ENCODE measurements at places on chromosomes 2 and 18. TPM values are rescaled to one million over a fixed set of nuclear protein-coding genes. Genes with fewer than 3 reads are reported as not detected.

GRCh38 chr2:24973812-24974211, 2.1 kb upstream of the DNAJC27 start:
- no peak overlapping the region for H3K27ac ChIP-seq
- DNase-seq = no peak
- H3K27me3 ChIP-seq = no peaks in the 10 kb centered on the region
- no peaks in the 10 kb centered on the region for H3K36me3 ChIP-seq

GRCh38 chr2:231170055-231170454, 28.4 kb upstream of the ARMC9 start:
- no peak overlapping the region for H3K4me3 ChIP-seq
- no peaks in the 10 kb centered on the region for H3K27me3 ChIP-seq
- H3K27ac ChIP-seq = no peak overlapping the region
- peaks cover 36% of the 10 kb centered on the region for H3K36me3 ChIP-seq
- no peak for DNase-seq
- H3K4me1 ChIP-seq = no peaks in the 10 kb centered on the region

The RAPGEF4 gene
- total RNA-seq = 1.1 TPM

The CLEC4F gene
- total RNA-seq = not detected

The GORASP2 gene
- 62.7 TPM for total RNA-seq
